ENCODE measurements at places on chromosomes 16 and 17.

GRCh38 chr17:56821847-56822534 is 11.7 kb downstream of the C17orf67 start:
- no peak for DNase-seq

DNA sequence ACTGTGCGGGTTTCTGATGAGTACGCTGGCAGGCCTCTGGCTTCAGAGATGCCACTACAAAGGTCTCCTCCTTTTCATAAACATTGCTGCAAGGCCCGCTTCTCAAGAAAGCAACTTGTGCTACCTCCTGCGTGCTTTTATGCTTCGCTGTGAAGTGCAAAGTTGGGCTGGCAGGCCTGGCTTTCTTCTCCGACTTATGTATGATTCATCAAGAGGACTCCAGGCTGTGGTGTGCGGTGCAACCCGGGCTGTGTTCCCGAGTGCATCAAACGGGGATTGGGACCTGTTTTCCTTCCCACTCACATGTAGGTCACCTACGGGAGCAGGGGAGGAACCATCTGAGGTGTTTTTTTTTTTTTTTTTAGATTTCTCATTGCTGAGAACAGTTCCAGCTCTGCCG is 534.1 kb downstream of the WWOX start:
- no peak for DNase-seq

GRCh38 chr17:78272181-78272913 is 40.9 kb downstream of the TMEM235 start:
- no peak for DNase-seq

DNA sequence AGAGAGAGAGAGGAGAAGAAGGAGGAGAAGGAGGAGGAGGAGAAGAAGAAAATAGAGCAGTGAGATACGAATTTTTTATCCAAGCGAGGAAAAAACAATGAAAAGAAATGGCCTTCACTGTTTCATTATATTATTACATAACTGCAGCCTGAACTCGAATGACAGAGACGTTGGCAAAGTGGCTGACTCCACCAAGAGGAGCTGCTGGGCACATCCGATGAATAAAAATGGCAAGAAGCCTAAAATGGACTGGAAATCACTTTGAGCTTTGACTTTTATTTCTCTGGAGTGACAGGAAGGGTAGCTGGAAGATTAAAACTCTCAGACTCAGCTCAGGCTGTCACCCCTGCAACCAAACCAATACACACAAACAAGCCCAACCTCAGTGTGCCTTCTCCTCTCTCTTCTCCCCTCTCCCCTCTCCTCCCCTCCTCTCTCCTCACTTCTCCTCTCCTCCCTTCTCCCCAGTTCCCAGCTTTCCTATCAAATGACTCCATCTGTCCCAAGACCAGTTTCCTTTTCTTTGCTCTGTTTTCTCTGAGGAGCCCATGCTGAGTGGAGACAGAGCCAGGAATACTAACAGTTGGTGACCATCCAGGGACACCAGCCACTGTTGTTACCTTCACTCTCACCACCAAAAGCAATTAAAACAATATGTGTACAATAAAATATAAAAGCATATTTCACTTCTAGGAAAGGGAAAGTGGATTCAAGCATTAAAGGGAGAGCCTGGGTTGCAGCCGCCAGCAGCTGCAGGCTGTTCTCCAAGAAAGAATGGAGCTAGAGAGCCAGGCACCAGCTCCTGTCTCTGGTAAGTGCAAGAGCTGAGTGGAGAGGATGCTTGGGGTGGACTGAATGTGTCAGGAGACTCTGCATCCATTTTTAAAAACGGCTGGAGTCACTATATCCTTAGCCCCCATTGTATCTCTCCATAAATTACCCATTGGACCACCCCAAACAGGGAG is 51.2 kb downstream of the SOX9 start:
- no peak for DNase-seq

DNA sequence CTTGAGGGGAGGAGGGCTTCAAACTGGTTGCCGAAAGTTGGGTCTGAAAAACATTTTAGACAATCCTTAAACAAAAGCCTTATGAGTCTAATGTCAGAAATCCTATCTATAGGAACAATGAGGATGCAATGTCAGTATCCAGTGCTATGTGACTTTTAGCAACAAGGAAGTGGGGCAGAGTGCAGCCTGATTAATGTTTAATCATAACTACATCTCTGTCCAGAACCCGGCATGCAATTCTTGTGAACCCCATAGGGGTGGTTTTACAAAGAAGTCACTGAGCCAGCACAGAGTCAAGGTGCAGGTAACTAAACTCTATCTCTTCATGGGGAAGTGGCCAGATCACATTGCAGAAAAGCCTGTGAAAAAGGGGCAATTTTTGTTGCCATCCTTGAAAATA is 267.5 kb downstream of the HS3ST4 start:
- no peak for DNase-seq

DNA sequence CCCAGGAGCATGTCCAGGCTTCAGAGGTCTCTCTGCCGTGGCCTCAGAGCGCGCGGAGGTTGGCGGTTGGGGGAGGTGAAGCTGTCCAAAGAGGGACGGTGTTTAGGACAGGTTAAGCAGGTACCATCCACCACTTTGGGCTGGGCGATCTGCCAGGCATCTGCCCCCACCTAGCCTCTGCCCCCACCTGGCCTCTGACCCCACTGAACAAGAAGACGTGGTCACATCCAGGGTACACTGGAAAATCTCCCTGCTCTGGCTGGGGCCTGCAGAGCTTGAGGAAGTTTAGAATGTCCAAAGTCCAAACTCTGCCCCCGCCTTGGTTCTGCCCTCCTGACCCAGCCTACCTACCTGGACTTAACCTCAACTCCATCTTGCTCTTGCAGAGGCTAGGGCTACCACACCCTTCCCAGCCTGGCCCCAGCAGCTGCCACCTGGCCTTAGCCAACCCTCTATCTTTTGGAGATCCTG is 1.6 kb downstream of the ITGA3 start:
- no peak for DNase-seq

GRCh38 chr16:88855736-88856121 is 1.0 kb downstream of the GALNS start:
- no peak for DNase-seq

DNA sequence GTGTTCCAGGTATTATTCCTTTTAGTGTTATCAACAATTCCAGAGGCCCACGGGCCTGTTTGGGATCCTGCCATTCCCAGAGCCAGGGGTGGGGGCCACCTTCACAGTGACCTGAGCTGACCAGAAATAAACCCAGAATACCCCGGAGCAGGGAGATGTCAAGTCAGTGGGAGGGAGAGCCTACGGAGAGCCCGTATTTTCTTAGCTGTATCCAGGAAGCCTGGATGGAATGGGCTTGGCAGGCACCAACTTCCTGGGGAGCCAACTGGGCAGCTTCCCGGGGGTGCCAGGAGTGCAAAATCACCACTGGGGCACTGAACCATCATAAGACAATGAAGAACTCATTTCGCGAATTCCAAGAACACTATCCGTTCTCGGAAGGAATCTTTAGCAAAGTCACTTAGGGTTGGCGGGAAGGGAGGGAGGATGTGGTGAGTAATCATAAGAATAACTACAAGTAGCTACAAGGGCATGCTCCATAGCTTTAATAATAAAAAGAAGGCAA is 13.2 kb upstream of the MRTFB start:
- no peak for DNase-seq

Data from NCI-H2029 (cell line).